Posterior vena cava (tissue), 2 donors: ENCODE measurements at places on chromosomes 4 and X.

DNA sequence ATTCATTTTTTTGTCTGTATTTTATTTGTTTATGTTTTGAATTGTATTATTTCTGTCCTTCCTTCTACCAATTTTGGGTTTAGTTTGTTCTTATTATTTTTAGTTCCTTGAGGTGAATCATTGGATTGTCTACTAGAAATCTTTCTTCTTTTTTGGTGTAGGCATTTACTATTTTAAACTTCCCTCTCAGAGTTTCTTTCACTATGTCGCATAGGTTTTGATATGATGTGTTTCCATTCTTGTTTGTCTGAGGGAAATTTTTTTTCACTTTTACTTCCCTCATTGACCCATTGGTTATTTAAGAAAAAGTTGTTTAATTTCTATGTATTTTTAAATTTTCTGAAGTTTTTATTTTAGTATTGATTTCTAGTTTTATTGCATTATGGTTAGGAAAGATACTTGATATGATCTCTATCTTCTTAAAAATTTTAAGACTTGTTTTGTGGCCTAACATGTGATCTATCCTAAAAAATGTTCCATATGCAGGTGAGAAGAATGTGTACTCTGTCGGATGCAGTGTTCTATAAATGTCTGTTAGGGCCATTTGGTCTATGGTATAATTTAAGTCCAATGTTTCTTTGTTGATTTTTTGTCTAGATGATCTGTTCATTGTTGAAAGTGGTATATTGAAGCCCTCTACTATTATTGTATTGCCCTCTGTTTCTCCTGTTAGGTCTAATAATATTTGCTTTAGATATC, 68.8 kb downstream of the IL15 start:
- no peak for DNase-seq

DNA sequence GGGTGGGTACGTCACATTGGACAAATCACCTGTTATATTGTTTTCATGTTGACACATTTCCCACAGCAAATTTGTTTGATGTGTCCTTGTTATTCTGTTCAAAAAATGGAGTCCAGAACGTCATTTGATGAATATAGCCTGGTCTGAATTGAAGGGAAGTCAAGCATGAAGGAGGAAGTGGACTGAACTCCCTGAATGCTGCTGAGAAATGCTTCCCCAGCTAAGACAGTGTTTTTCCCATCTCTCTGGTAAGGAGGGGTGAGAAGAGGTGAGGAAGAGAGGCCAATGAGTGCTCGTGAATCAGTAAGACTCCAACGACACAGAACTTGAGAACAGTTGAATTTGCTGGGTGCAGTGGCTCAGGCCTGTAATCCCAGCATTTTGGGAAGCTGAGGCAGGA, 127.4 kb downstream of the RBM47 start:
- DNase-seq, result no peak

- no peak for DNase-seq
Observed at GRCh38 chr4:39312816-39313215, 53.3 kb downstream of the RFC1 start.

- no peak for DNase-seq
Observed at GRCh38 chr4:162894387-162894786, 272.3 kb downstream of the NAF1 start.

- no peak for DNase-seq
Observed at GRCh38 chrX:79162076-79162475, 17.6 kb downstream of the GPR174 start.

DNA sequence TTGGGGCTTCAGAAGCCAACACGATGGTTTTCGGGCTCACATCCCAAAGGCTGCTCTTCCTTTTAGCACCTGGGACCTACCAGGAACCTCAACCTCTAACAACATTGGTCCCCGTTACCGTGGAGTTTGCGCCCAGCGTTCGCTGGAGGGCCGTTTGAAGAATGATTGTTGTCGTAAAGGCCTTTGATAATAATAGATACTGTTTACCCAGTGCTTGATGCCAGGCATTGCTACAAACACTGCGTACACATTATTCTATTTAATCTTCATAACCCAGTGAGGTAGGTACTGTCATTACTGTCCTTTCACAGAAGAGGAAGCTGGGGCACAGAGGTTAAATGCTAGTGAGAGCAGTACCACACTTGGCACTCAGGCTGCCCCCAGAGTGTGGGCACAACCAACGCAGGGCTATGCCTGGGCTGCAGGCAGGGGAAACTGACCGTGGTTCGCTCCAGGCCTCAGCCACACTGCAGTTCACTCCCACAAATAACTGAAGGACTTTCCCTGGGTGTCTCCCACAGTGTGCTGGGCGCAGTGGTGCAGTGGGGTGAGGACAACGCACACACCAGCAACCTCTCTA, 1.0 kb upstream of the ACSL1 start:
- no peak for DNase-seq

GRCh38 chr4:82618103-82618720, 56.4 kb upstream of the TMEM150C start:
- no peak for DNase-seq

GRCh38 chrX:55201930-55202579, 18.1 kb upstream of the PAGE5 start:
- DNase-seq, result no peak
